ENCODE measurements at places on chromosomes 3 and 15.

DNA sequence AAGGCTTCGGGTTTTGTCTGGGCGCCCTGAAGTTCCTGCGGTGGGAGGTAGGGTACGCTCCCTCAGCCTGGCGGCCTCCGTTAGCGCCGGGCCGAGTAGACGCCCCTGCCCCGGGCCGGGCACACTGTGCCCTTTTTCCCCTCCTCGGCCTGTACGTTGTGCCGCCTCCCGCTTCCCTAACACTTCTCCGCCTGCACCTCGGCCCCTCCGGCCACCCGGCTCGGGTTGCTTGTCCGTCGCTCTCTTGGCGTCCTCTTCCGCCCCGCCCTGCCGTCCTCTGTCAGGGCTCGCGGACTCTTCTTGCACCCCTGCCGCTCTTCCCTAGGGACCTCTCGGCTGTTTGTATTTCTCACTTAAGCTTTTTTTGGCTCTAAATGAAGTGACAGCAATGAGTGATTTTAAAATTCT lies 384 bp downstream of the KNL1 start:
- peak; percentile 26 for DNase-seq

DNA sequence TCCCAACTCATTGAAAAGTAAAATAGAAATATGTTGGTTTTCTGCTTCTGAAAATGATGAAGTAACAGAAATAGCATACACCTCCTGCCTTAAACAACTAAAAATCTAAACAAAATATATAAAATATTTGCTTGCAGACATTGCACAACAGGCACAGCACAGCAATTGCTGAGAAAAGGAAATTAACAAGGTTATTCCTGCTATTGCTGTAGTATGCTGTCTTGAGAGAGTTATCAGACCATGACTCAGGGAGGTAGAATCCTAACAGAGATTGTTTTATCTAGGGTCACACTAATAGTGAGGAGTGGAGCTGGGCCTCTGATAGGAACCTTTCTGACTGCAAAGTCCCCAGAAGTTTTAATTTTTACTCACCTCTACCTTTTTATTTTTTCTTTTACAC lies 72.6 kb downstream of the ZBTB20 start:
- DNase-seq = no peak

DNA sequence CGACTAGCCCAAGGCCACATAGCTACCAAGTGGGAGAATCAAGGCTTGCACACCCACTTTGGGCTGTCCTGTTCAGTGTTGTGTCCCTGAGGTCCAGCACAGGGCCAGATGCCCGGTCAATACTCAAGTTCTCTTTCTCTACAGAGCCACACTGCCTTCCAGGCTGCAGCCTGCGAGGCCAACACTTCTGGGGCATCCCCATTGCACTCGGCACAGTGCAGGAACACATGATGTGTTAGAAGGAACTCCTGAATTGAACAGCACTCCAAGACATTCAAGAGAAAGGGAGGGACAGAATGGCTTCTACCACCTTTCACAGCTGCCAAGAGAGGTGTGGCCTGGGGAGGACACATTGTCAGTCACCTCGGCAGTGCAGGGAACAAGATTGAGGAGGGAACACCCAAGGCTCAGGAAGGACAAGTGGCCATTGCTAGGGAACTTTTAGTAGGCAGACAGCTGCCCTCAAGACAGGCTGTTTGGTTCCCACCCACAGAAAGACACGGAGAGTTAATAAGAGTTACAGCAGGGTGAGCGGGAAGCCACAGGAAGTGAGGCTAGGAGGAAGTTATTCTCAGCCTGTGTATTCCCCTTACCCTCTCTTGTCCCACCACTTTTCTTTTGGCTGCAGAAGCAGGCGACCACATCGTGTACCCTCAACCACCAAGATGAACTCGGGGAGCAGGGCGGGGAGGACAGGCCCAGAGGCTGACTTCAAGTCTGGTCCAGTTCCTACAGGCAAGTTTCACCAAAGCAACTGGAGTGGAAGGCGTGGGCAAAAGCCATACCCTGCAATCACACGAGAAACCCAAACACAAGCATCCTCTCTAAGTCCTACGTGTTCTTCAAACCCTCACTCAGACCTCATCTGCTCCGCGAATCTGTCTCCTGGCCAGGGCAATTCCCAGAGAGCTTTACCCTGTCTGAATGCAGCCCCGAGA lies 69.4 kb downstream of the SRGAP3 start:
- DNase-seq = no peak

GRCh38 chr3:33372218-33373081 lies 67.8 kb downstream of the UBP1 start:
- DNase-seq = peak; percentile 12

DNA sequence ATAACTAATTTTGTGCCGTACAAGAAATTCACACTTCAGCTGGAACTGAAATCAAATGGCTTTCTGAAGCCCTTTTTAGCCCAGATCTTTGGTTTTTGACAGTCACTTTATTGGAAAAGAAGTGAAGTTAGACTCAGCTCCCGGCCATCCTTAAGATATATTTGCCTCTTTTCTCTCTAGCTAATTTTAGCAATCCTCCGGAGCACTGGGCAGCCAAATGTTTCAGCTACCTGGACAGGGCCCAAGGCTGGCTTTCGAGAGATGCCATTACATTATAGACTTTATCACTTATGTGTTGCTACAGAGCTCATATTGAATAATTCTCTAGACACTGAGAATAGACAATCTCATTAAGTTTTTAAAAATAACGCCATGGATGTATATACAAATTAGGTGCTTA lies 28.5 kb upstream of the RPL39L start:
- no peak for DNase-seq
